ENCODE measurements at places on chromosomes 16 and 17. TPM values are rescaled to one million over a fixed set of nuclear protein-coding genes. Genes with fewer than 3 reads are reported as not detected.

- H3K27me3 ChIP-seq: no peaks in the 10 kb centered on the region
- peak within 1 kb of the TSS; percentile 91 for H3K27ac ChIP-seq
- DNase-seq: no peak
Observed at GRCh38 chr16:30923554-30924075, at the start of gene FBXL19. FBXL19 (plus strand) TSS chr16:30923572; CDS start chr16:30925755, 2,183 bp downstream.

DNA sequence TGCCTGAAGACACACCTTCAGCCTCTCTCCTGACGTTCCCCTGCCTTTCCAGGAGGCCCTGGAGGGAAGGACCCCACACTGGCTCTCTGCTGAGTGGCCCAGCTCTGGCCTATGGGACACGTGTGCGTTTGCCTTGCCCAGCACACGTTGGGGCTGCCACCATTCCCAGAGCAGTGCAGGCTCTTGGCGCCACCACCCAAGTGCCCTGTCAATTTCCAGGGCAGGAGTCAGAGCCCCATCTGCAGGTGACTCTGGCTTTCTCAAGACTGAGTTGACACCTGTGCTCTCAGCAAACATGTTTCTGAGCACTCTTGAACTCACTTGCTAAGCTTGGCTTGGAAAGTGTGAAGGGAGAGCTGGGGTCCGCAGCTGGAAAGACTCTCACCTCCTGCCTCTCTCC, 4.7 kb upstream of the IRF8 start:
- peaks cover 4% of the 10 kb centered on the region for H3K4me1 ChIP-seq
- H3K27ac ChIP-seq: no peak overlapping the region
- H3K4me3 ChIP-seq: no peak overlapping the region
- DNase-seq: no peak
- no peaks in the 10 kb centered on the region for H3K27me3 ChIP-seq
- H3K36me3 ChIP-seq: no peaks in the 10 kb centered on the region

- H3K27me3 ChIP-seq: no peaks in the 10 kb centered on the region
- no peaks in the 10 kb centered on the region for H3K36me3 ChIP-seq
Observed at GRCh38 chr16:68022278-68022727, 729 bp downstream of the DDX28 start.

- no peaks in the 10 kb centered on the region for H3K36me3 ChIP-seq
- peaks cover 10% of the 10 kb centered on the region for H3K4me1 ChIP-seq
- DNase-seq: no peak
- H3K27ac ChIP-seq: no peak overlapping the region
- no peak overlapping the region for H3K4me3 ChIP-seq
Observed at GRCh38 chr17:74850914-74851313, 8.8 kb downstream of the GRIN2C start.

DNA sequence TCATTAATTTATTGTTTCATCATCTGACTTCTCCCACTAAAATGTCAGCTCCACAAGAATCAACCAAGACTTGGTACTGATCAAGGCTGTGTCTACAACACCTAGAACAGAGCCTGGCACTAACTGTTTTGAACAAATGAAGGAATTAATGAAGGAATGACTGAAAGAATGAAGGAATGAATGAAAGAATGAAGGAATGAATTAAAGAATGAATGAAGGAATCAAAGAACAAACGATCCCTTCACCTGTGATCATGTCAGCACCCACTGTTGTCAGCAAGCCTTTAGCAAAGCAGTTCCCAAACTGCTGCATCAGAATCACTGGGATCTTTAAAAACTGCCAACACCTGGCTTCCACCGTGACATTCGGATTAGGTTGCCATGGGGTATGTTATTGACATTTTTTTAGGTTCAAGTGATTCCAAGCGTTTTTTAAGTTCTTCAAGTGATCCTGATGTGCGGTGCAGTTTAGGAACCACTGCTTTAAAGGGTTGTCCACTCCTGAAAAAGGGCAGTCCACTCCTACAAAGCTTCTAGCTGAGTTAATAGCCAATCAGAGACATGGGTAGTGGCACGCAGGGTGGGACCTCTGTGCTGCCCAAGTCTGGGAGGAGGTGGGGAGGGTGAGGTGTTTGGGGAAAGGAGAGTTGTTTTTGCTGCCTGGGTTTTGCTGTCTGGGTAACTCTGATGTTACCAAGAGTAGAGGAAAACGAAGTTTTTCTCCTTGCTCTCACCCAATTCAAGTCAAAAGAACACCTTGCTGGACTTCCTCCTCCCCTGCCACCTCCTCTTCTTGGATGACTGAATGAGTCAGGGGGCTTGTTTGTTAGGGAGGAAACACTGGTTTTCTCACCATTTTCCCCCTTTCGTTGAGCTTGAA, 89.7 kb downstream of the RAB11FIP4 start:
- H3K36me3 ChIP-seq: no peaks in the 10 kb centered on the region
- H3K27me3 ChIP-seq: no peaks in the 10 kb centered on the region
- no peak overlapping the region for H3K4me3 ChIP-seq
- H3K27ac ChIP-seq: no peak overlapping the region
- no peak for DNase-seq

- no peaks in the 10 kb centered on the region for H3K27me3 ChIP-seq
- peak overlapping the region; percentile 80 for H3K27ac ChIP-seq
- H3K4me3 ChIP-seq: peak overlapping the region; percentile 42
- peak; percentile 84 for DNase-seq
- H3K4me1 ChIP-seq: peaks cover 6% of the 10 kb centered on the region
Observed at GRCh38 chr17:59001158-59001814, 105.4 kb downstream of the TRIM37 start.

DNA sequence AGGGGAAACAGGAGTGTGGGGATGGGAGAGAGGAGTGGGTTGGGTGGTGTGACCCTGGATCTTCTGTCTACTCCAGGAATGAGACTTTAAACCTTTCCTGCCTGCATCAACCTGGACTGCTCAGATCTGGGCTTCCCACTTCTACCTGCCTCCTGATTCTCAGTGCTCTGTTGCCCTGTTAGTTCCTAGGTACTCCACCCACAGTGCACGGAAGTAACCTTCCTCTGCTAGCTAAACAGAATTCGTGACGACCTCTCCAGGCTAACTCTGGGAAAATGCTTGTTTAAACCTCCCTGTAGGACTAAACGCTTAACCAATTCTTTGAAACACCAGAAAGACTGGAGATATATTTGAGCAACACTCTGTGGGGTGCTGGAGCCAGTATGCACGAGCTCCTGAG, 83.4 kb upstream of the CLEC3A start:
- H3K27me3 ChIP-seq: no peaks in the 10 kb centered on the region
- DNase-seq: no peak
- H3K4me1 ChIP-seq: no peaks in the 10 kb centered on the region

- no peaks in the 10 kb centered on the region for H3K36me3 ChIP-seq
- no peak for DNase-seq
- no peaks in the 10 kb centered on the region for H3K27me3 ChIP-seq
Observed at GRCh38 chr16:75309899-75310430, 58.5 kb upstream of the BCAR1 start.

GRCh38 chr17:62718429-62718828, 89.7 kb downstream of the MARCHF10 start:
- H3K27me3 ChIP-seq: no peaks in the 10 kb centered on the region
- no peaks in the 10 kb centered on the region for H3K36me3 ChIP-seq
- DNase-seq: no peak
- H3K4me3 ChIP-seq: no peak overlapping the region
- no peaks in the 10 kb centered on the region for H3K4me1 ChIP-seq

GRCh38 chr17:44848257-44848795, 643 bp downstream of the HIGD1B start:
- no peaks in the 10 kb centered on the region for H3K4me1 ChIP-seq
- no peaks in the 10 kb centered on the region for H3K36me3 ChIP-seq
- H3K27me3 ChIP-seq: no peaks in the 10 kb centered on the region
- no peak overlapping the region for H3K27ac ChIP-seq
- DNase-seq: no peak

- peaks cover 6% of the 10 kb centered on the region for H3K27me3 ChIP-seq
- DNase-seq: no peak
- no peak overlapping the region for H3K27ac ChIP-seq
- no peaks in the 10 kb centered on the region for H3K36me3 ChIP-seq
- no peak overlapping the region for H3K4me3 ChIP-seq
Observed at GRCh38 chr16:68450741-68451255, 2.5 kb upstream of the SMPD3 start.

DNA sequence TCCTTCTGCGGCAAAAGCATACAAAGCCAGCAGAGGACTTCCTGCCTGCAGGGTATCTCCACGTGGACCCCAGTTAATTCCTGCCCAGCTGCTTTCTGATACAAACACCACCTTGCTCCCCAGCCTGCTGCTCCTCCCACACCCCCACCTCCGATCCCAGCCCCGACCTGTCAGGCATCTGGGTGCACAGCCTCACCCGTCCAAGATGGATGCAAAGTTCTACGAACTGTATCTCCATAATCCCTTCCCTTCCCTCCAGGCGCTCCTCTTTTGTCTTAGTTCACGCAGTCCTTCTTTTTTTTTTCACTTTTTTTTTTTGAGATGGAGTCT, 15.6 kb upstream of the FOXJ1 start:
- peaks cover 7% of the 10 kb centered on the region for H3K36me3 ChIP-seq
- H3K4me3 ChIP-seq: no peak overlapping the region
- DNase-seq: no peak
- H3K27me3 ChIP-seq: no peaks in the 10 kb centered on the region
- H3K4me1 ChIP-seq: peaks cover 12% of the 10 kb centered on the region

DNA sequence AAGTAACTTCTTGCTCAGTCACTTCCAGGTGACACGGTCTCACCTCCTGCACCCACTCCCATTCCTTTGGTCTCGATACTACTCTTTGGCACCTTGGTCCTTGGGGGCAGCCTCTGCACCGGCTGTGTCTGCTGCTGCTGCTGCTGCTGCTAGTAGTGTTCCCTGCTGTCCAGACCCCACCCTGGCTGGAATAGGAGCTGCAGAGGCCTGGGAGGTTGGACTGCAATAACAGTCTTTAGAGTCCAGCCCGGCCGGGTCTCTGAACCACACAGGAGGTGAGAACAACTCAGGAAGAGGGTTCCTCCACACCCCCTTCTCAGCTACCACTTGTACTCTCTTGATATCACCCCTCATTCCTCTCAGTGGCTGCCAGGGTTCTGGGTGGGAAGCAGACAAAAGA, 231.1 kb upstream of the NLRP1 start:
- H3K27ac ChIP-seq: no peak overlapping the region
- H3K36me3 ChIP-seq: no peaks in the 10 kb centered on the region
- no peak for DNase-seq
- no peaks in the 10 kb centered on the region for H3K27me3 ChIP-seq
- H3K4me1 ChIP-seq: no peaks in the 10 kb centered on the region

- no peak for DNase-seq
- no peaks in the 10 kb centered on the region for H3K4me1 ChIP-seq
- H3K27ac ChIP-seq: no peak overlapping the region
- H3K4me3 ChIP-seq: no peak overlapping the region
Observed at GRCh38 chr16:77758046-77758445, 30.3 kb upstream of the VAT1L start.

- no peaks in the 10 kb centered on the region for H3K27me3 ChIP-seq
- no peak overlapping the region for H3K4me3 ChIP-seq
- H3K4me1 ChIP-seq: no peaks in the 10 kb centered on the region
- no peak for DNase-seq
- no peaks in the 10 kb centered on the region for H3K36me3 ChIP-seq
Observed at GRCh38 chr17:51407576-51407975, 147.2 kb downstream of the UTP18 start.

GRCh38 chr17:48587276-48588073, 2.6 kb downstream of the HOXB3 start:
- no peak overlapping the region for H3K27ac ChIP-seq
- H3K4me1 ChIP-seq: peaks cover 9% of the 10 kb centered on the region
- H3K36me3 ChIP-seq: no peaks in the 10 kb centered on the region
- H3K27me3 ChIP-seq: peaks cover 35% of the 10 kb centered on the region

GRCh38 chr16:85947230-85948137, 48.5 kb downstream of the IRF8 start:
- H3K27me3 ChIP-seq: no peaks in the 10 kb centered on the region
- H3K4me1 ChIP-seq: peaks cover 14% of the 10 kb centered on the region
- H3K27ac ChIP-seq: peak overlapping the region; percentile 47
- peak overlapping the region; percentile 81 for H3K4me3 ChIP-seq
- H3K36me3 ChIP-seq: no peaks in the 10 kb centered on the region

SHBG gene
- not detected for total RNA-seq

SLC38A8 gene
- not detected for total RNA-seq

PRR35 gene
- total RNA-seq: not detected

CACNG1 gene
- not detected for total RNA-seq

SPNS3 gene
- total RNA-seq: 2.2 TPM

CBX2 gene
- 0.24 TPM for total RNA-seq

GRB7 gene
- not detected for total RNA-seq

LRRC37A gene
- 11.5 TPM for total RNA-seq

C16orf89 gene
- total RNA-seq: not detected

HSPB9 gene
- total RNA-seq: not detected

WSCD1 gene
- total RNA-seq: 0.73 TPM
